ENCODE measurements at places on chromosomes 11 and 22. TPM values are rescaled to one million over a fixed set of nuclear protein-coding genes. Genes with fewer than 3 reads are reported as not detected.

The PHLDA2 gene
- total RNA-seq = 5.6 TPM

The RASGRP2 gene
- total RNA-seq = 21.6 TPM

The C11orf16 gene
- not detected for total RNA-seq

The MS4A10 gene
- not detected for total RNA-seq

The CTSF gene
- 12.9 TPM for total RNA-seq

The P2RY2 gene
- not detected for total RNA-seq

The TIMM10 gene
- 56.4 TPM for total RNA-seq

The DDT gene
- total RNA-seq = 117 TPM

The PHF5A gene
- total RNA-seq = 34.3 TPM

The TTLL12 gene
- total RNA-seq = 53.5 TPM

The MTFP1 gene
- total RNA-seq = 51.3 TPM

The PDE2A gene
- 1.7 TPM for total RNA-seq

The OR8G5 gene
- total RNA-seq = not detected

The SCGB1D2 gene
- total RNA-seq = not detected

The SORL1 gene
- total RNA-seq = 98.5 TPM

The POLR2L gene
- total RNA-seq = 106 TPM

The P2RY6 gene
- total RNA-seq = not detected

All from activated T-helper 17 cell treated with anti-CD3 and anti-CD28 coated beads, Interleukin-2, amount 50 U/mL, for 72 hours (primary cell).